Stimulated activated CD8-positive, alpha-beta memory T cell treated with anti-CD3 and anti-CD28 coated beads, Interleukin-7, amount 100 ng/mL, for 1 hour (primary cell): ENCODE measurements at places on chromosomes 7 and 10.
A peak's percentile ranks its signal among the peaks of the same experiment; 100 is the strongest.

DNA sequence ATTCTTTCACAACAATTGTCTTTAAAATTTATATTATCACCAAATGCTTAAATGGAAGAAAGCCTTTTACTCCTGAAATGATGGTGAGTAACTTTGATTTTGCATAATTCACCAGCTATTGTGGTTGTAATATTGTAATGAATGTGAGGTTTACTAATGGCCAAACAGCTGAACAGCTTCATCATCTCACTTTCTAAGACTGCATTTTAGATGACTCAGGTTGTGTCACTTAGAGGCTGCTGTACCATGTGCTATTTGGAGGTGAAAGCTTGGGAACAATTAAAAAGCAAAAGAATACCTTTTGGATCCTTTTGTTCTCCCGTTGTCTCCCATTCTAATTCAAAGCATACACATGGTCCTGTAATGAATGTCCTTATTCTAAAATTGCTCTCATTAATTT lies 604.0 kb upstream of the PFKP start:
- DNase-seq: no peak

DNA sequence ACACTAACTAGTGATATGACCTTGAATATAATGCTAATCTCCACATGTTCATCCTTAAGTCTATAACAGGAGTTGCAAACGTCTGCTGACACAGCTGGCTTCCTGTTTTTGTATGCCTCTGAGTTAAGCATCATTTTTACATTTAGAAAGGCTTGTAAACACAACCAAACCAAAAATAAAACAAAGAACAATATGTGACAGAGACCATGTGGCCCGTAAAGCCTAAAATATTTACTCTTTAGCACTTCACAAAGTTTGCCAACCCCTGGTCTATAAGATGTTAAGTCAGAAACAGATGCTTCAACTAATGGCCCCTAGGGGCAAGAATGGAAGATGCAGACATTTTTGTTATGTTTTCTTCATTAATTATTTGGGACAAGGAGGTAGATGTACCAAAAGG lies 109.3 kb downstream of the CPEB3 start:
- DNase-seq: no peak

DNA sequence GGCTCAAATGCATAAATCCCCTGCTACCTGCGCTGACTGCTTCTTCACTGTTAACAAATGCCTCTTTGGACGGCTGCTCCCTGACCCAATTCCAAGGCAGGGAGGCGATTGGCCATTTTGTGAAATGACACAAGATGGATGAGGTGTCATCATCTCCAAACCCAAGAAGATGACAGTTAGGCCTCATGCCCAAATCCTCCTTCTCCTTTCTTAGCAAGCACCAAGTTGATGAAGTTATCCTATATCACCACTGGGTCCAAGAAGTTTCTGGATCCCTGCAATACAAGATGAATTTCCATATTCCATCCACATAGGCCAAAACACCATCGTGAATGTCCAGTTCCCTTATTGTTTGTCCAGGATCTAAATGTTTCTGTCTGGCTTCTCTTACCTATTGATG lies 98.5 kb upstream of the RAB11FIP2 start:
- no peak for DNase-seq

- no peak for DNase-seq
Measured at GRCh38 chr7:108464743-108465142, 8.5 kb upstream of the NRCAM start.

- DNase-seq: no peak
Measured at GRCh38 chr10:132712291-132712690, 73.7 kb downstream of the NKX6-2 start.

GRCh38 chr10:79940431-79940830 lies 8.5 kb downstream of the SFTPD start:
- DNase-seq: no peak

GRCh38 chr7:111264981-111265380 lies 174.1 kb downstream of the LRRN3 start:
- no peak for DNase-seq

DNA sequence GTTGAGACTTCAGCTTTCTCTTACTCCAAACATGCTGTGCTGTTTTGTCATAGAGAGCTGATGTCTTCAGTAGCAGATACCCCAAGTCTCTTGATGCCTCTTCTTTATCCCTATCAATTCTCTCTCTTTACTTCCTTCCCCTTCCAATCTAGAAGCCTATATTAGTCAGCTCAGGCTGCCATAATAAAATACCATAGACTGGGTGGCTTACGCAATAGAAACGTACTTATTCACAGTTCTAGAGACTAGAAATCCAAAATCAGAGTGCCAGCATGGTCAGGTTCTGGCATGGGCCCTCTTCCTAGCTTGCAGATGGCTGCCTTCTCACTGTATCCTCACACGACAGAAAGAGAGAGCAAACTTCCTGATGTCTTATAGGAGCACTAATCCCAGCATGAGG lies 9.0 kb upstream of the GARS1 start:
- no peak for DNase-seq

DNA sequence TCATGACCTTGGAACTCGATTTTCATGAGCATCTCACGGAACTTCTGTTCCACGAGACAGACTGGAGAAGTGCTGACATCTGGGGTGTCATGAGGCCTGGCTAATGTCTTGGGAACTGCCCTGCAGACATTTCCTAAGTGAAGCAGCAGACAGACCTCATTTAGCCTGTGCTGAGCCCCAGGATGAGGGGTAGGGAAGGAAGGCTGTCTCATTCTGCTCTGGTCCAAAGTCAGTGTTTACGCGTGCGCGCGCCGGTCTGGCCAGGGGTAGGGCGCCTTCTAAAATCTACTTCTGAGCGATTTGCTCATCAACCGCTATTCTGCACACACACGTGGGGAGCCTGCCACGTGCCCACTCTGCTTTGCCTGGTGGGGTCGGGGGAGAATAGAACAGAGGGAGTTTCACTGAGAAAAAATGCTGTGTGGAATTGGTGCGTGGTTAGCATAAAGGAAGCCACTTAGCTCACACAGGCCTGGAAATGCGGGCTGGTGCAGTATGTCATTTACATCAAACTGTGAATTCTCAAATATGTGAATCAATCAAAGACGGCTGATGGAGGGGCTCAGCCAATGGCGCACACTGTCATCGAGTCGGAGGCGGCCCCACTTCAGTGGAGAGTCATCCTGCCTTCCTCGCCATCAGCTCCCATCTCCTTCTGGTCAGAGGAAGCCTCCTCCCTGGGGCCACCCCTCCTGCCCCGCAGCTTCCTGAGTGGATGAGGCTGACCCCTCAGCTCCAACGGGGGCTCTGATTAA lies 335.1 kb downstream of the ADARB2 start:
- DNase-seq: no peak

DNA sequence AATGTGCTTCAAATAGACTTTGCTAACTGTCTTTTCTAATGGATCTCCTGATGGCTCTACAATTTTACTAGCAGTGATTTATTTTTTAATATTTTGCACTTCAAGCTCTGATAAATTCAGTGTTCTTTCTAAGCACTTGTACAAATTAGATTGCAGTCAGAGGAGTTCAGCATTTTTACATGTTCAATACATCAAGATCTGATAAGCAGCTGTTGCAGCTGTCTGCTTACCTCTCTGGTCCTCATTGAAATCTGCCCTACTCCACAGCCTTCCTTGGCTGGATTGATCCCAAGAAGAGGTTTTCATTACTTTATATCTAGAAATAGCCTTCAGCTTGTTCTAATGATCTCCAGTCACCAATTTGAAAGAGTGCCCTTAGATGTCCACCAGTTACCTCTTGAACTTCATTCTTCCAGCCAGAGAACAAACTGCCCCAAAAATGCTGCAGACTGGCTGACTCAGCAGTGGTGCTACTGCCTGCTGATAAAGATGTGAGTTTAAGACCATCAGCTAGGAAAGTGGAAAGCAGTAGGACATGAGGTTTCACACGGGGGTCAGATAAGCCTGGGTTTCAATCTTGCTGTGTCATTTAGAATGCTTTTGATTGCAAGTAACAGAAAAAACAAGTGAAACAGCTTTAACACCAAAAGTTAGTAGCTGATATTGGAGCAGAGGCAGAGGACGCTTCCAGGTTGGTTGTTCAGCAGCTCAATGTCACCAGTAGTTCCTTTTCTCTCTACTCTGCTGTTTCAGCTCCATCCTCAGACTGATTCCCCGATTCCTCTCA lies 350.9 kb upstream of the NPVF start:
- no peak for DNase-seq

DNA sequence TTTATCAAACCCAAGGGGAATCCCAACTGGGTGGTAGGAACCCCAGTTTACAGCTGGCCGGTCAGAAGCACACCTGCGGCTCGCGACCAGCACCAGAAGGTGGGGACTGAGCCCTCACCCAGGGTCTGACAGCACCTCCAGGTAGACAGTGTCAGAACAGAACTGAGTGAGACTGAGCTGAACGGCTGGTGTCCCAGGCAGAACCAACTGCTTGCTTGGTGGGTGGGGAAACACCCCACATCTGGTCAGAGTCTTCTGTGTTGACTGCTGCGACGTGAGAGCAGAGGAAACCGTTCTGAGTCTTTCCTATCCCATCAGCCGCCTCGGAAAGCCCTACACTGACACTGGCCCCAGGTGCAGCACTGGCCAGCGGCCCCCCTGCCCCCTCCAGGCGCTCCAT lies 160.7 kb downstream of the MAD1L1 start:
- DNase-seq: no peak

DNA sequence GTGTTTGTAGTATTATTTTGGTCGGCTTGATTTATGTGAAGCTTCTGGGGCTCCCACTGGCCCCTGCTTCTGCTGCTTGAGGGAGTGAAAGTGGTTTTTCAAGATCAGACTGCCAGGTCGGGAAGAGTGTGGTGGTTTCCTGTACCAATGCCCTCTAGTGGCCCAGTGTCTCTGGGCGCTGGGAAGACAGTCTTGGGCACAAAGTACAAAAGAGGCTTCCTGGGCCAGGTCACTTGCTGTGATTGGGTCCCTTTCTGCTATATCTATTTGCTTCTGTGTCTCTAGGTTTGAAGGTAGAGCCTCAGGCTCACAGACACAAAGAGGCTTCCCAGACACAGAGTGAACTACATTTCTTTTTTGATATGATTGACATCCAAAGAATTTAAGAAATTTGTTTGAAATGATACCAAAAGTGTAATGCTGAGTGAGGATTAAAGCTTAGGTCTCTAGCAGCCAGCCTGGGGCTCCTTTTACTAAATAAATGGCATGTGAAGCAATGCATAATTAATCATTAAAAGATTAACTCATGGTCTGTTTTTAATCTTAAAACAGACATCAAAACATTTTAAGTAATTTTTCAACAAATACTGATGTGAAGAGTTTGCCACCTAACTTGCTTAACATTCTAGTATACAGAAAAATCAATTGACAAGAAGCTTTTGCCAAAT lies 36.3 kb downstream of the ABCB1 start:
- peak; percentile 1 for DNase-seq

DNA sequence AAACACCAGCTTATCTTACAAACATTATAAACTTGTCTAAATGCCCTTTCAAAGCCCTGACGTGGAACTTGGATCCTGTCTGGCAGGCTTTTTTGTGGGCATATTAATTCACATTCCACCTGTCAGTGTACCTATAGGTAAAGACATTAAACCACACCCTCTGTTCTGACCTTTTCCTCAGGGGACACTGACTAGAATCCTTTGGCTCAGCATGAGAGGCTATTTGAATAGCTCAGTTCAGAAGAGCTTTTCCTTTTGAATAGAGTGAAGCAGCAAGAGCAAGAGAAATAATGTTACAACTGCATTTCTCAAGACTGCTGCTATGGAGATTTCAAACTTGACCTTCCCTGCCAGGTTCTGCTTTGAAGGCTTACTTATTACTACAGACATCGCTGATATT lies 76.9 kb downstream of the CYP51A1 start:
- DNase-seq: no peak

DNA sequence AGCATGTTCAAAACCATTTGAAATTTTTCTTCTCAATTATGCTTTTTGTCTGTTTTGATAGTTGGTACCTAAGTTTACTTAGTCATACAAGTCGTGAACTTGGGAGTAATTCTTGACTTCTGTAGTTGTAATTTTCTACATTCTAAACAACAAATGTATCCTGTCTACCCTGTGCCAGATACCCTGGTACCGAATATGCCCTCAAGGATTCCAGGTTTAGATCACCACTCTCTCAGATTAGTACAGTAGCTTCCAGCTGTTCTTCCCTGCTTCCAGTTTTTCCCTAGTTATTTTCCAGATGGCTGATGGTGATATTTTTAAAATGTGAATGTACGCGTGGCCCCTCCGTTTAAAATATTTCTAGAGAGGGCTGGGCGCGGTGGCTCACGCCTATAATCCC lies 6.5 kb downstream of the STAM start:
- no peak for DNase-seq

- DNase-seq: no peak
Measured at GRCh38 chr10:77463967-77464745, 173.5 kb downstream of the KCNMA1 start.

DNA sequence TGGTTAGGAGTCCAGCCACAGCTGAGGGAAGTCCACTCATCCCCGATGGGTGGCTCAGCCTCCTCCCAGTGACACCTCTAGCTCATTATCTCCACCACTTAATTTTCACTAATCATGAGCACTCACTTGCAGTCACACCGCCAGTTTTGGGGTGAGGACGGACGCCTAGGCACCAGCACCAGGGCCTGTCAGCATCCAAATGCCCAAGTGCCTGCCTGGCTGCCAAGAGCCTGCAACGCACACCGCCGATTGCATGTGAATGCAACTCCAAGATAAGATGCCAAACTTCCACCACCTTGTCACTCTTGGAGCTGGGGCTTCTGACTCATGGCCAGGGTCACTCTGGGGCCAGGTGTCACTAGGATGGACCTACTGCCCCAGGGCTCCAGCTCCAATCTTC lies 24.4 kb upstream of the SMARCD3 start:
- DNase-seq: no peak

- DNase-seq: no peak
Measured at GRCh38 chr7:152158801-152159587, 133.5 kb downstream of the GALNT11 start.

DNA sequence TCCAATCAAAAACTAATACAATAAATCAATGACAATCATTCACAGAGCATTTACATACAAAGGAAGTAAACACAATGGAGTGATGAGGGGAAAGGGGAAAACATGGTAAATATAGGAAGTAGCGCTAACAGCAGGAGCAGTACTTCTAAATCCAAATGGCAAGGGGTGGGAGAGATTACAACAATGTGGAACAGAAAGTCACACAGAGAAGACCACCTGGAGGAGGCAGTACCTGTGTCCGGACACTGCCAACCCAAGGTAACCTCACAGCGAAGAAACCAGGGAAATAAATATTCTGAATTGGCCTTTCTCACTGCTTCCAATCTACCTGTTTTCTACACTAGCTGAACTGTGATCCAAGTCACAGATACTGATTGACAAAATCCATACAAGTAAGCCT lies 58.2 kb downstream of the ABI1 start:
- DNase-seq: no peak

- DNase-seq: no peak
Measured at GRCh38 chr7:82548141-82548688, 104.6 kb upstream of the CACNA2D1 start.

- DNase-seq: no peak
Measured at GRCh38 chr7:24496036-24496435, 77.2 kb upstream of the PALS2 start.

DNA sequence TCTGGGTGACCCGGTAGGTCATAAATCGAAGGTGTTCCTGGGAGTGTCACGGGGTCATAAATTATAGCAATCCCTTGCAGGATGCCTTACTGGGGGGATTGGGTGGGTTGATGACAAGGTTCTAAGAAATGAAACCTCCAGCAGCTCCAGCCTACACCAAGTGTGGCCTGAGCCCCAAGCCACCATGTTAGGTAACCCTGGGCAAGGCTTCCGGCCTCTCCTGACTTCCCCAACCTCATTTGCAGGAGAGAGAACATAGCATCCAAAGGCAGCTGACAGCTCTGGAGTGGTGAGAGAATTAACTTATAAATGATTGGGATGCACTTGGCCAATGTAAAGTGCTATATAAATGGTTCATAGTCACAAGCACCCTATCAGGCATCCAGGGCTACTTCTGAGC lies 52.8 kb upstream of the TMEM273 start:
- no peak for DNase-seq
